ENCODE measurements at places on chromosomes 16 and 17.

GRCh38 chr17:42895185-42895555 lies 5.4 kb upstream of the G6PC1 start:
- no peak for DNase-seq

DNA sequence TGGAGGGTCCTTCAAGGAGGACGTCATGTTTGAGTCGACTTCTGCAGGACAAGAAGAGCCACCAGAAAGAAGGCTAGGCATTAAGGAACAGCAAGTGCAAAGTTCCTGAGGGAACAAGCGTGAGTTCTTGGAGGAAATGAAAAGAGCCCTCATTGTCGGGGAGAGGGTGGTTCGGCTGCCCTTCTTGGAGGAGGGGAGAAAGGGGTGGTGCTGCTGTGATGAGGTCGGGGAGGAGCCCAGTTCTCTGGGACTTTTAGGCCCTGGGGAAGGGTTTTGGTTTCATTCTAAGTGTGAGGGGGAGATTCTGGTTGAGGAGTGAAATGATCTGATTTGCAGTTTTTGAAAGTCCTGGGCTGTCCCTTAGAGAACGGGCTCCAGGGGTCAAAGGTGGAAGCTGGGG lies 4.1 kb downstream of the BICDL2 start:
- DNase-seq: no peak

DNA sequence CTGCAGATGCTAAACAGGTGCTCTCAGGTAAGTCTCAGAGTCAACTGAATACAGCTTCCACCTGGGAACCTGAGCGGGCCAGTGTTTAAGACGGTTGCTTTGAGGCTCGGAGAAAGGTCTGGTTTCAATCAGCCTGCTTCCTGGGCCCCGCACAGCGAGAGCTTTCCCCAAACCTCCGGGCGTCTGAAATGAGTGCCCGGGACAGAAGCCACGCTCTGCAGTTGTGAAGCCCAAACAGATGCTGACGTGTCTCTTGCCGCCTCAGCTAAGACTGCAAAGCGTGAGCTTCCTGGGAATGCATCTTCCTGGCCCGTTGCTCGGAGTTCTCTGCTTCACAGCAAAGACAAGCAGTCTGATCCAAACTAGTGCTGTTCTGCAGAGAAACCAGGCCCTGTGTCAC lies 36.7 kb downstream of the PLXDC1 start:
- DNase-seq: no peak

- DNase-seq: no peak
Observed at GRCh38 chr17:68792873-68793272, 162.3 kb downstream of the ABCA8 start.

- DNase-seq: no peak
Observed at GRCh38 chr17:34254146-34254545, 939 bp upstream of the CCL2 start.

- no peak for DNase-seq
Observed at GRCh38 chr16:47872225-47872624, 283.6 kb downstream of the ABCC12 start.

GRCh38 chr17:8798176-8798845 lies 854 bp downstream of the MFSD6L start:
- DNase-seq: no peak
